ENCODE measurements at places on chromosomes 7 and 10.

GRCh38 chr7:121085922-121086321, 97.4 kb downstream of the CPED1 start:
- DNase-seq: no peak

DNA sequence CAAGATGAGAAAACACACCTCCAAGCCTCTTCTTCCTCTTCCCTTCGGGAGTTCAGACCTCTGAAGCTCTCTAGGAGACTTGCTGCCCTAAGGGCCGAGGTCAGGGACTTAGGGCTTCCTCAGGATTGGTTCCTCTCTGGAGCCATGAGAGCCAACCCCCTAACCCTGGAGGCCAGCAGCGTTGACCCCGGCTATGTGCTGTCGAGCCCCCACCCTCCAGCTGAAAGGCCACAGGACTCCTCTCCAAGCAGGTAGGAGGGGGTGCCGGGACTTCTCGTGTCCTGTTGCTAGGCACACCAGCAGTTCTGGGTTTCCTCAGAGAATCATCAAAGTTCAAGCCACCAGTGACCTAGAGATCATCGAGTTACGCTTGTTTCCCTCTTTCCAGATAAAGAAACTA, 87.4 kb downstream of the ARHGAP22 start:
- no peak for DNase-seq

DNA sequence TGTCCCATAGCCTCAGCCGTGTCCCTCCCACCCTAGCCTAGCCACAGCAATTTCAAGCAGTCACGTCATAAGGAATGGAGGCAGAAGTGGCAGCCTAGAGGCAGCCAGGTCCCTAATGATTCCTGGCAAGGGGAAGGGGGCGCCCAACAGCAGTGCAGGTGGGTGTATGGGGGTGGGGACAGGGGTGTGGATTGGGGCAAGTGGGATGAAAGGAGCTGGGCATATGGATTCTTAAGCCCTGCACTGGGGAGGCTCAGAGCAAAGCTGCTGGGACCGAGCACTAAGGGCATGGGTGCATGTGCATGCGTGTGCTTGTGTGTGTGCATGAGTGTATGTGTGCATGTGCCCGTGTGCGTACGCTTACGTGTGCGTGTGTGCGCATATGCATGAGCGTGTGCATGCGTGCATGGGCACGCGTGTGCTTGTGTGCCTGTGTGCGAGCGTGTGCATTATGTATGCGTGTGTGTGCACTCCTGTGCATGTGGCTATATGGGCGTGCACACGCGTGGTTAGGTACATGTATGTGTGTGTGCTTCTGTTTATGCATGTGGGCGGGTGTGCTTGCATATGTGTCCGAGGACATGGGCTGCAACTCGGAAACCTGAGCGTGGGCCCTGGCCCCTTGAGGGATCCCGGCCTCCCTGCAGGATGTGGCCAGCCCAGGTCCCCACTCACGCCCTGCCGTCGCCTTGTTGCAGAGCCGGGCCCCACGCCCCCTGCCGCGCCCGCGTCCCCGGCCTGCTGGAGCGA, 34.1 kb downstream of the SH2B2 start:
- DNase-seq: no peak

DNA sequence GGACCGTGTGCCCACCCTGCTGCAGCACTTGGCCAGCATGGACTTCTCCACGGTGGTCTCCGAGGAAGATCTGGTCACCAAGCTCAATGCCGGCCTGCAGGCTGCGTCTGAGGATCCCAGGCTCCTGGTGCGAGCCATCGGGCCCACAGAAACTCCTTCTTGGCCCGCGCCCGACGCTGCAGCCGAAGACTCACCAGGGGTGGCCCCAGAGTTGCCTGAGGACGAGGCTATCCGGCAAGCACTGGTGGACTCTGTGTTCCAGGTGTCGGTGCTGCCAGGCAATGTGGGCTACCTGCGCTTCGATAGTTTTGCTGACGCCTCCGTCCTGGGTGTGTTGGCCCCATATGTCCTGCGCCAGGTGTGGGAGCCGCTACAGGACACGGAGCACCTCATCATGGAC, 1.4 kb downstream of the RBP3 start:
- no peak for DNase-seq

GRCh38 chr10:27741173-27742091, 4.2 kb downstream of the MKX start:
- DNase-seq: no peak

GRCh38 chr10:49541762-49542161, 2.8 kb upstream of the ERCC6 start:
- DNase-seq: no peak
